ENCODE measurements at places on chromosomes 12 and 14. TPM values are rescaled to one million over a fixed set of nuclear protein-coding genes. Genes with fewer than 3 reads are reported as not detected.

DNA sequence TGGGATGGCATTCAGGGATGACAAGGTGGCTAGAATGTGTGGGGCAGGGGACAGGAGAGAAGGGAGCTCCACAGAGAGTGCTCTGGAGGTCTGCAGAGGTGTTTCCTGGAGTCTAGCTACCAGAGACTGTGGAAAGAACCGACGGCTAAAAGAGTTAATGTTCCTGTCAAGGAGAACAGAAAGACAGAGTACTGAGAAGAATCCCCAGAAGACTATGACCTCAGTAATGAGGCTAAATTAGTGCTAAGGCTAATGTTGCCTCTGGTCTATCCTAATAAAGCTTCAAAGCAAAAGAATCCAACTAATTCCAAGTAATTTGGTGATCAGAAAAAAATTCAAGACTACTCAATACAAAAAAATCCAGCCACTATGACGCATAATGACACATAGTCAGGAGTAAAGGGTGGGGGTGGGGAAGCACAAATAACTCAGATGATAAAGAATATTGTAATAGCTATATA lies 44.7 kb downstream of the FERMT2 start:
- DNase-seq: no peak

Gene ADAM20
- polyA plus RNA-seq: 0.10 TPM

Gene DPY19L2
- polyA plus RNA-seq: 99.4 TPM

DNA sequence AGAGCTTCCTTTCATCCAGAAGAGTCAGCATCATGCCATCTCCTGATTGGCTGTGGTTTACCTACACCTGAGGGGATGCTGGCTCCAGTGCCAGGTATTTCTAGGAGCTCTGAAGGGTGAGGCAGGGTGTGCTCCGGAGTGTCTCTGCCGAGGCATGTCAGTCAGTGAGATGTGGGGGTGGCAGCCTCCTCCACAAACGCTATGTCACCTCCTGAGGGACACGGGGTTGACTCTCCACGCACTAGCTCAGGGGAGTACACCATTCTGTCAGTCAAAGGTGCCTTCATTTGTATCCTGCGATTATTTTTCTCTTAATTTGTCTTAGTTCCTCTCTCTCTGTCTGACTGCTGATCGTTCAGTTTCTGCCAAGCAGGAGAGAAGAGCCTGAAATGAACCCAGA lies 604.5 kb downstream of the VRK1 start:
- no peak for DNase-seq

DNA sequence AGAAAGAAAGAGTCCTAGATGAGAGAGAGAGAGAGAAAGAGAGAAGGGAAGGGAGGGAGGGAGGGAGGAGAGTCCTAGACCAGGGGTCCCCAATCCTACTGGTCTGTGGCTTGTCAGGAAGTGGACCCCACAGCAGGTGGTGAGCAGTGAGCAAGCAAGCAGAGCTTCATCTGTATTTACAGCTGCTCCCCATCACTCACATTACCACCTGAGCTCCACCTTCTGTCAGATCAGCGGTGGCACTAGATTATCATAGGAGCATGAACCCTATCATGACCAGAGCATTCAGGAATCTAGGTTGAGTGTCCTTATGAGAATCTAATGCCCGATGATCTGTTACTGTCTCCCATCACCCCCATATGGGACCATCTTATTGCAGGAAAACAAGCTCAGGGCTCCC lies 39.2 kb upstream of the AMN1 start:
- DNase-seq: no peak

DNA sequence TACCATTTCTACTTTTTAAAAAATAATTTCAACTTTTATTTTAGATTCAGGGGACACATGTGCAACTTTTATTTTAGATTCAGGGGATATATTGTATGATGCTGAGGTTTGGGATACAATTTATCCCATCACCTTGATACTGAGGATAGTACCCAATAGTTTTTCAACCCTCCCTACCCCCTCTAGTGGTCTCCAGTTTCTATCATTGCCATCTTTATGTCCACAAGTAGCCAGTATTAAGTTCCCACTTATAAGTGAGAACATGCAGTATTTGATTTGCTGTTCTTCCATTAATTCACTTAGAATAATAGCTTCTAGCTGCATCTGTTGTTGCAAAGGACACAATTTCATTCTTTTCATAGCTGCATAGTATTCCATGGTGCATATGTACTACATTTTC lies 162.5 kb downstream of the ANKS1B start:
- no peak for DNase-seq
